ENCODE measurements at places on chromosomes 4 and X.

- peak overlapping the region; percentile 100 for H3K27ac ChIP-seq
- peaks cover 39% of the 10 kb centered on the region for H3K4me1 ChIP-seq
- no peaks in the 10 kb centered on the region for H3K36me3 ChIP-seq
- H3K27me3 ChIP-seq = no peaks in the 10 kb centered on the region
Observed at GRCh38 chr4:139014371-139015268, 961 bp upstream of the NOCT start.

- no peak overlapping the region for H3K27ac ChIP-seq
- H3K27me3 ChIP-seq = no peaks in the 10 kb centered on the region
- H3K4me1 ChIP-seq = peaks cover 11% of the 10 kb centered on the region
- H3K4me3 ChIP-seq = no peak overlapping the region
- peak; percentile 4 for DNase-seq
Observed at GRCh38 chrX:103797691-103798090, 21.1 kb downstream of the PLP1 start.

DNA sequence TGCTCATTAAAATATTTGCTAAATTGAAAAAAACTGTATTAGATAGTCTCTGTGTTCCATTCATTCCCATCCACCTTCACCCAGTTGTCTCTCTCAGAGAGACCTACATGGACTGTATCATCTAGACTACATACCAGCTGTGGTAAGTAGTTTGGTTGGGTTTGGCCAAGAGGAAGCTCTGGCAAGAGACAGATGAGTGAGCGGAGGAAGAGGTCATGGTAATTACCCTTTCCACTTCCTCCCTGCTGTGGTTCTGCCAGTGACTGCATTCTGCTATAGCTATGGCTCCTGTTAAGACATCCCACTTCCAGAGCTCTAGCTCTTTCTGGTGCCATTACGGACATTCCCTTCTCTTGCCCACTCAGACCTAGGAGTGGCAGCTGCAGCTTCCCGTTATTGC is 239.0 kb upstream of the MID1 start:
- DNase-seq = no peak
- no peak overlapping the region for H3K4me3 ChIP-seq
- no peaks in the 10 kb centered on the region for H3K4me1 ChIP-seq
- no peaks in the 10 kb centered on the region for H3K36me3 ChIP-seq
- no peak overlapping the region for H3K27ac ChIP-seq

DNA sequence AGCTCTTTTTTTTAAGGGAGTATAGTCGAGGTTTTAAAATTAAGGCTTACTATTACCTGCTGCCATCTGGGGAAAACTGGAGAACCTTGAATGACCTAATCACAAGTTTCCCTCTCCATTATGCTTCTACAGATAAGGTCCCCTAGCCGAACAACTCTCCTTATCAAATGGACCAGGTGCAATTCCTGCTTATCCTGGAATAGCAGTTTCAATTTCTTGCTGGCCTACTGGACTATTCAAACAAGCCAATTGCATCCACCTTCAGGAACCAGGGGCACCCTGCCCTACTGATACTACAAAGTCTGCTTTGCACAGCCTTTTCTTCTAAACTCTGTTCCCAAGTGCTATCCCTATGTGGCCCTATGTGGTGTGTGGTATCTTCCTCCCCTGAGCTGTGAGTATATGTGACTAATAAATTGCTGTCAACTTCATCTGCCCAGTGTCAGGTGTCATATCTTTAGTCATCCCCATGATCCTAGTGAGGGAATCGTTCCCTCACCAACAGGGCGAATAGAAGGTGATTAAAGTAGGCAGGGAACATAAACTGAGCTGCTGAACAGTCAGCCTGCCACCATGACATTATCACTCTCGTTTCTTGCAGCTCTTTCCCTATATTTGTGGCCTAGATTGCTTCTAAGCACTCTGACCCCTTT is 128.5 kb downstream of the ATG4A start:
- no peaks in the 10 kb centered on the region for H3K36me3 ChIP-seq
- DNase-seq = no peak
- H3K4me1 ChIP-seq = no peaks in the 10 kb centered on the region
- no peaks in the 10 kb centered on the region for H3K27me3 ChIP-seq
- H3K4me3 ChIP-seq = no peak overlapping the region

- no peak overlapping the region for H3K27ac ChIP-seq
- H3K36me3 ChIP-seq = no peaks in the 10 kb centered on the region
- H3K27me3 ChIP-seq = no peaks in the 10 kb centered on the region
- peaks cover 7% of the 10 kb centered on the region for H3K4me1 ChIP-seq
- no peak overlapping the region for H3K4me3 ChIP-seq
- DNase-seq = peak; percentile 48
Observed at GRCh38 chr4:180828455-180829018, 1414.7 kb upstream of the TENM3 start.

DNA sequence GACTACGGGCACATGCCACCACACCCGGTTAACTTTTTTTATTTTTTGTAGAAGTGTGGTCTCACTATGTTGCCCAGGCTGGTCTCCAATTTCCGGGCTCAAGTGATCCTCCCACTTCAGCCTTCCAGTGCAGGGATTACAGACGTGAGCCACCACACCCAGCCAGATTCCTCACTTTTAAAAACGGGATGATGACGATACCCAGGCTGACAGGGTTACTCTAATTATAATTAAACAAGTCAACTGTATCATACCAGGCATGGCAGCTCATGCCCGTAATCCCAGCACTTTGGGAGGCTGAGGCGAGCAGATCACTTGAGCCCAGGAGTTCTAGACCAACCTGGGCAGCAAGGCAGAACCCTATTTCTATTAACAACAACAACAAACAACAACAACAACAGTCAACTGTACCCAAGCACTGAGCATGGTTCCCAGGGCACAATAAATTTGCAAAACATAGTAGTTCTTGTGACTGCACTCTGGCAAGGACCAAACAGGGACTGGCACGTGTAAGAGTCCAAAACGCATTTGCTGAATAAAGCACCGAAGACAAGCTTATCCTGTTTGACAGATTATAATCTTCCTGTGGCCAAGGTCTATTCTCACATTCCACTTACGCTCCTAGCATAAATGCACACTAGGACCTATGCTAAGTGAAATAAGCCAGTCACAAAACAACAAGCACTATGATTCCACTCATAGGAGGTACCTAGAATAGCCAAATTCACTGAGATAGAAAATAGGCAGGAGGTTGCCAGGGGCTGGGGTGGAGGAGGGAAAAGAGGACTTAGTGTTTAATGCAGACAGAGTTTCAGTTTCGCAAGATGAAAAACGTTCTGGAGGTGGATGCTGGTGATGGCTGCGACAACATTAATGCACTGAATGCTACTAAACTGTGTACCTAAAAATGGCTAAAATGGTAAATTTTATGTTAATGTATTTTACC is 77.5 kb downstream of the IRF2 start:
- DNase-seq = no peak
- no peaks in the 10 kb centered on the region for H3K27me3 ChIP-seq
- no peak overlapping the region for H3K27ac ChIP-seq
- no peaks in the 10 kb centered on the region for H3K36me3 ChIP-seq

- H3K36me3 ChIP-seq = no peaks in the 10 kb centered on the region
- no peak for DNase-seq
- no peak overlapping the region for H3K27ac ChIP-seq
- no peaks in the 10 kb centered on the region for H3K4me1 ChIP-seq
- H3K27me3 ChIP-seq = no peaks in the 10 kb centered on the region
Observed at GRCh38 chr4:78168029-78168428, 110.9 kb downstream of the FRAS1 start.

DNA sequence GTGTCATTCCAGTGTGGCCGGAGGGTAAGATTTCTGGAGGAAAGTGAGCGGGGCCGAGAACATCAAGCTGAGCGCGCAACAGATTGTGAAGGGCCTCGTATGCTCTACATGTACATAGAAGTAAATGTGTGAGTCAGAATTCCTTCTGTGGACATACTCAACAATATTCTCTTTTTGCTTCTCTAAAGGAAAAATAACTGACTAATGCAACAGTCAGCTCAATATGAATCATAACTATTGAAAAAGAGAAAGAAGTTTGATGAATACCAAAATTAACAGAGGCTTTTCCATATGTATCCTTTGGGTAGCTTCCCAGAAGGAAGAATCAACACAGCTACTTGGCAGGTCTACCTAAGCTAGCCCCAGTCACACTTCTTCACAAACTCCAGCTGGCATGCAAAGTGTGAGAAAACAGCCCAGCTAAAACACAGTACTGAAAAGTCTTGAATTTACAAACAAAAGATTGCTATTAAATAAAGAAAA is 87.5 kb upstream of the ZFP42 start:
- DNase-seq = peak; percentile 83
- H3K27me3 ChIP-seq = no peaks in the 10 kb centered on the region
- no peaks in the 10 kb centered on the region for H3K4me1 ChIP-seq
- H3K27ac ChIP-seq = peak overlapping the region; percentile 77
- no peak overlapping the region for H3K4me3 ChIP-seq
- H3K36me3 ChIP-seq = no peaks in the 10 kb centered on the region

DNA sequence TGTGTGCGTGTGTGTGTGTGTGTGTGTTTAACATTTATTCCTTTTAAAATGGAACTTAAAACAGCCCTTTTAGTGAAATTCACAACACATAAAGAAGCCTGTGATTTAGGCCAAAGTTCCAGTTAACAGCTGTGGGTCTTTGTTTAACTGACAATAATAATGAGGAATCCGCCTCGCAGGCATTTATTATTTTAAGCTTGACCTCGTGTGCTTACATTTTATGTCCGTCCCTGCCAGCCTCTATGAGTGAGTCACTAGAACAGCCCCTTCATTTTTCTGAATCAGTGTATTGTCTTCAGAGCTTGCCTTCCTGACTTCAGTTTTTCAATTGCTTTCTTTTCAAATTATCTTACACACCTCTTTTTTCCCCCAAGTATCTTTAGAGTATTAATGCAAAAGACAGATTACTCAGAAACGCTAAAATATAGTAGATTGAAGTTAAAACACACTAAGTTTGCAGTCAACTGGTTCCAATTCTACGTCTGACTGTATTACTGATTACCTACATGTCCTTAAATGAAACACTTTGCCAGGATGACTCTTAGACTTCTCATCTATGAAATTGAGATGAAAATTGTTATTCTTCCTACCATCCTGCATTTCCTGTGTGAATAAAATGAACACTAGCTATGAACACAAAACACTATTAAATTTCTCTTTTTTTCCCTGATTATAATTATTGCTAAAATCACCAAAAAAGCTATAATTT is 319.6 kb upstream of the HS3ST1 start:
- H3K27ac ChIP-seq = peak overlapping the region; percentile 43
- H3K4me1 ChIP-seq = peaks cover 10% of the 10 kb centered on the region
- peak; percentile 85 for DNase-seq

GRCh38 chrX:148269513-148269912 is 230.9 kb upstream of the AFF2 start:
- H3K27ac ChIP-seq = no peak overlapping the region
- H3K36me3 ChIP-seq = no peaks in the 10 kb centered on the region
- H3K4me3 ChIP-seq = no peak overlapping the region
- H3K27me3 ChIP-seq = no peaks in the 10 kb centered on the region
- no peak for DNase-seq
- no peaks in the 10 kb centered on the region for H3K4me1 ChIP-seq

DNA sequence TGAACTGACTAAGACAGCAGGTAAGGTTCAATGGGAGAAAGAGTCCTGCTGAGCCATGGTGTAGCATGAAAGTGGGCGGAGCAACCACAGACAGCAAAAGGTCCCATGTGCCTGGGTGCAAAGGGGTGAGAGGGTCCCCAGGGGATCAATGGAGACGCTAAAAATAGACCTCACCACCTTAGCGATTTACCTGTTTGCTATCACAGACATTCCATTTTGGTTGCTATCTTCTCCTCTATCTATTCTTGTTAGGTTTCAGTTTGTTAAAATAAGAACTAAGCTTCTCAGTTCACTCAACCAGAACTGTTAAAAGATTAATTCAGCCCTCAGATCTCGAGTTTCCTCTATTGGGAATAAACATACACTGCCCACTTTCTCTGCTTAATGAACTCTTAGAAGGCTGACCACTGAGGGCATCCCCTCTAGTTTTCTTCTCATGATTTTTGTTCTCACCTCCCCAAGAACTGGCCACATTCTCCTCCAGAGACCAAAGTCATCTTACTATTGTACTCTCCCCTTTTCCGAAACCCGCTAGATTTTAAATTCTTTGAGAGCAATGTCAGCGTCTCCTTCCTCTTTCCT is 136.7 kb downstream of the PARM1 start:
- no peaks in the 10 kb centered on the region for H3K4me1 ChIP-seq
- H3K27me3 ChIP-seq = no peaks in the 10 kb centered on the region
- H3K27ac ChIP-seq = no peak overlapping the region
- DNase-seq = no peak

DNA sequence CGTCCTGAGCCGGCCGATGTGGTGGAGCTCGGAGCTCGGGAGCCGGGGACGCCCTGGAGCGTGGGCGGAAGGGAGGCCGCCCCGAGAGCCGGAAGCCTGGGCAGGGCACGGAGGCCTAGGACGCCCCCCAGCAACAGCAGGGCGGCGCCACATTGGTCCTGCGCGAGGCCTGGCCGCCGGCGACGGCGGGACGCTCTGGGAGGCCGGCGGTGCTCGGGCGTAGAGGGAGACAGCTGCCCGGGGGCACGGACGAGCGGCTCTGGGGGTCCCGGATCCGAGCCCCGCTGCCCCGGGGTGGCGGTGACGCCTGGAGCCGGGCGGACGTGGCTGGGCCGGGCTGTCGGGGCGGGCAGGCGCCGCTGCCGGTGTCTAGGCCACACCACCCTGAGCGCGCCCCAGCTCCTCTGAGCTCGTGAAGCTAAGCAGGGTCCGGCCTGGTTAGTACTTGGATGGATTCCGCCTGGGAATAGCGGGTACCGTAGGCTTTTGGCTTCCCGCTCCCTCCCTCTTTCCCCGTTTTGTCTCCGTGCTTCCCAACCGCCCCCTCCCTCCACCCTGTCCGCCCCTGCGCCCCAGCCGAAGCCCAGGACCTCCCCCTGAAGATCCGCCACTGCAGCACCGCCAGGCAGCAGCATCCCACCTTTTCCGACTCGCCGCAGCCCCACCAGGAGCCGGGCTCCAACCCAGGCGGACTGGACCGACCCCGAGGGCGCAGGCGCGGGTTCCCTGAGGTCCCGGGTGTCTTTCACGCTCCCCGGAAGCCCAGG is 12.1 kb downstream of the FRG2 start:
- H3K4me3 ChIP-seq = no peak overlapping the region
- no peak for DNase-seq
- H3K4me1 ChIP-seq = no peaks in the 10 kb centered on the region
- H3K36me3 ChIP-seq = no peaks in the 10 kb centered on the region
- no peak overlapping the region for H3K27ac ChIP-seq

DNA sequence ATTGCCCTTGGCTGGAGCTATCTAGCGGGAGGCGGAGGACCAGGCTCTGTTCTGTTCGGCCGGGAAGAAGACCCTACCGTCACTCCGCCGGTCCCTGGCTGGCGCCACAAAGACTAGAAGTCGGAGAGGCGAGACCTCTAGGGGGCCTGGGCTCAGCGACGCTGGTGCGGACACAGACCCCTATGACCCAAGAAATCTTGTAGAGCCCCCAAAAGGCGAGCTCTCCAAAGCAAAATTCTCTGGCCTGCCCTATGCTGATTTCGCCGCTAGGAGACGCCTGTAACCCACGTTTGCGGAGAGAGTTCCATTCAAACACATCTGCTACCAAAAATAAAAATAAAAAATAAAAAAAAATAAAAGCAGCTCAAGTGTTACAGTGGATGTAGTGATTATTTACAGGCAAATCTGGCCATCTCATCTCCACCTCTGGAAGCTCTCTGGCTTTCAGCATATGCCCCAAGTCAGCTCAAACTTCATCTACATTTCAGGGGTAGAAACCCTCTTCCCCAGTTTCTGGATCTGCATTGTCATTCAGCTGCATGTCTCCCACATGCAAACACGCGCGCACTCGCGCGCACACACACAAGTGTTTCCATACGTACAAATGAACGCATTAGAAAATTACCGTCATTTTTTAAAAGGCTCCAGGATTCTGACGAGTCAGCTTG is 2.4 kb upstream of the PCDH10 start:
- H3K27ac ChIP-seq = no peak overlapping the region
- H3K36me3 ChIP-seq = no peaks in the 10 kb centered on the region
- peak; percentile 36 for DNase-seq

All from astrocyte (in vitro differentiated cells and primary cell).